ENCODE measurements at places on chromosomes 5 and 9.

DNA sequence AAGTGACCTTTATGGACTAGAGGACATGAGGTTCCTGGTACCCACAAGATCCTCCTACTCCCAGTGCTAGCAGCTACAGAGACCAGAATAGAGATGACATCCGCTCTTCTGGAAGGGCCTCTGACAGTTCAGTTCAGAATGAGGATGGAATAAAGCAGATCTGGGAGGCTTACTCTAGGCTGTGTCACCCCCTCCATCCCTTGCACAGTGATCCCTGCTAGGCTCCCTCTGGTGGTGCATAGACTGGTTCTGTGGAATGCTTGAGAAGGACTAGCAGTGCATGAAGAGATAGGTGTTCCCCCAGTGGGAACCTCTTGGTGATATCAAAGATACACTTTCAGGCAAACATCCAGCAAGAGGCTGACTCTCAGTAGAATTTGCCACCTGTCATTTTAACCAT lies 83.0 kb downstream of the NPR3 start:
- DNase-seq: peak; percentile 52

DNA sequence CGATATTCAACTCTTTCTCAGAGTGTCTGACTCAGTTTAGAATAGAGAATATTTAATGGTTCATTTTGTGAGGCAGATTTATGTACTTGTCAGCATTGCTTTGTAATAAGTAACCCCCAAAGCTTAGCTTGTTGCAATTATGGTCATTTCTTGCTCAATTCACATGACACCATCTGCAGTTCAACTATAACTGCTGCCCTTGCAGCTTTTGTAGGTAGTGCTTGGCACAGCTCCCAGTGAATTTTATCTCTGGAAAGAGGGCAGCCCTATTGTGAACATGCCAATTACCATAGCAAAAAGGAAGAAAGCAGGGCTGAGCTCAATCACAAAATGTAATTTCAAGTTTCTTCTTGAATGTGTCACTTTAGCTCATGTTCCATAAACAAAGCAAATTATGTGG lies 1587.7 kb upstream of the ACO1 start:
- DNase-seq: peak; percentile 8

DNA sequence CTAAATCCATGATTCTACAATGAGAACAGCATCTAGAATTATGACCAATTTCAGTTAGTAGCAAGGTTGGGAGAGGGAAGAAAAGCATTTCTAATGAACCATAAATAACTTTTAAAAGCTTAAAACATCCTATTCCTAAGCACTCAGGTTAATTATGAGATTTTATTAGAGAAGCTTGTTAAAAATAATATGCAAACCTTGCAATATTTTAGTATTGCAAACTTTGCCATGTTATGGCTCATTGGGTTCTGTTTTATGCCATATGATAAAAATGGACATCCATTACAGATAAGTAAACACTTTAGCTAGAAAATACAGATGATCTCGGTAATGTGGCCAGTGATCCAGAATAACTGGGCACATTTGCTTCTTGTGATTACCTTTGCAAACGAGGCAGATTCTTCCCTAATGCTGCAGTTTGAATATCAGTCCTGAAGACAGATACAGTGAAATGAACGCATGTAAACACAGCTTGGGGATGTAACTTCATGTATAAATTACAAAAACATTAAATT lies 447.0 kb downstream of the PLK2 start:
- no peak for DNase-seq

- peak; percentile 74 for DNase-seq
Observed at GRCh38 chr5:122415030-122415800, 103.2 kb downstream of the SNCAIP start.

DNA sequence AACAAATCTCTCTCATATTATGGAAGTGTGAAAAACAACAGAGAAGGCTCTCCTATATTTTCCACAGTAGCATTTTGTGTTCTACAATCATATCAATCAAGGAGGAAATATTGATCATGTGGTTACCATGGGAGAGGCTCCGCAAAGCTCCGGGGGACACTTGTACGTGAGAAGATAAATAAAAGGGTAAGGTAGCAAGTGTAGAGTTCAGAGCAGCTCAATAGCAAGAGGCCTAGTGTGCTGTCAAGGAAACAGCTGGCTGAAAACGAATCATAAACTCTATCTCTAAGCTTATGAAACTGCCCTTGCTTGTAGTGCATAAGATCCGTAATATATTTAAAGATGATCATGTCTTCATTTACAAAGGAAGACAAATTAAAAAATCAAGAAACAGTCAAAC lies 57.5 kb downstream of the CDH18 start:
- no peak for DNase-seq

GRCh38 chr9:18544456-18544855 lies 70.5 kb downstream of the ADAMTSL1 start:
- DNase-seq: peak; percentile 23

DNA sequence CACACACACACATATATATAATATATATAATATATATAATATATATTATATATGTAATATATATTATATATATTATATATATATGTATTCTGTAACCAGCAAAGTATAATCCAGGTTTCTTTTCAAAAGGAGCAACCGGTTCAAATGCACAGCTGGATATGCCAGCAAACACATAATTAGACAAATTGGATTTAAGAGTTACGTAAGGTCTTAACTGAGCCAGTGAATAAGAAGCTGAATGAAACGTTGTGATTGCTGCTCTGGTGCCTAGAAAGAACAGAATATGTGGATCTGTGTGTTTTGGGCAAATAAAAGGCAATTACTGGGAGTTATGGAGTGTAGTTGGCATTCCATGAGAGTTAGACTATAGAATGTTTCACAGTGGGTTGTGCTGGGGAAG lies 178.1 kb downstream of the SLF1 start:
- DNase-seq: no peak

GRCh38 chr5:56155992-56156584 lies 77.0 kb downstream of the ANKRD55 start:
- no peak for DNase-seq

GRCh38 chr9:93636667-93637066 lies 60.3 kb downstream of the PHF2 start:
- no peak for DNase-seq

DNA sequence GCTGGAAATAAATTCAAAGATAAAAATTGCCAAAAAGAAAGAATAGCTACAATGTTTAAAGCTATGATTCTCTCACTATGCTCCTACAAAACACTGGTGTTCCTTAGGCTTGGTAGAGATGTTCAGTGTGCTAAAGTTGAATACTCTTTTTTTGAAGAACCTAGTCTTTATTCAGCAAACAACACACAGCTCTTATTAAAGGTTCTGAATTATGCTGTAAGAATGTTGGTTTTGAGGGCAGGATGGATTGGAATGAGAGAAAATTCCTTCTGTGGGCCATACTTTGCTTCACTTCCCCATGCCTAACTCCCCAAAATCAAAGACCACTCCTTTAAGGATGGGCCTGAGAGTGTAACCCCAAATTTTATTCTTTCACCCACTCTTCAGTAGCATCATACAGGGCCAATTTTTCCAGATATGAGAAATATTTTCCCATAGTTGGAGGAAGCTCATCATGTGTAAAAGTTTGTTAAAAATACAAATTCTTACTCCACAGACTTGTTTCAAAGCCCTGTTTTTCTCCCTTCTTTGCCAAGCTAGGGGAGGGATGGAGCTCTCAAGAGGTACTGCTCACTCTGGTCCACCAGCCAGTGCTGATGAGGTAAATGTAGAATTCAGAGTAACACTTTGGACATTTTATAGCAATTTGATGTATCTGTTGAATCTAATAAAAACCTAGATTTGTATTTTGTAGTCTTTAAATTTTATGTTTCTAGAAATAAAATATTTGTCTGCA lies 99.3 kb downstream of the GDNF start:
- DNase-seq: peak; percentile 77

DNA sequence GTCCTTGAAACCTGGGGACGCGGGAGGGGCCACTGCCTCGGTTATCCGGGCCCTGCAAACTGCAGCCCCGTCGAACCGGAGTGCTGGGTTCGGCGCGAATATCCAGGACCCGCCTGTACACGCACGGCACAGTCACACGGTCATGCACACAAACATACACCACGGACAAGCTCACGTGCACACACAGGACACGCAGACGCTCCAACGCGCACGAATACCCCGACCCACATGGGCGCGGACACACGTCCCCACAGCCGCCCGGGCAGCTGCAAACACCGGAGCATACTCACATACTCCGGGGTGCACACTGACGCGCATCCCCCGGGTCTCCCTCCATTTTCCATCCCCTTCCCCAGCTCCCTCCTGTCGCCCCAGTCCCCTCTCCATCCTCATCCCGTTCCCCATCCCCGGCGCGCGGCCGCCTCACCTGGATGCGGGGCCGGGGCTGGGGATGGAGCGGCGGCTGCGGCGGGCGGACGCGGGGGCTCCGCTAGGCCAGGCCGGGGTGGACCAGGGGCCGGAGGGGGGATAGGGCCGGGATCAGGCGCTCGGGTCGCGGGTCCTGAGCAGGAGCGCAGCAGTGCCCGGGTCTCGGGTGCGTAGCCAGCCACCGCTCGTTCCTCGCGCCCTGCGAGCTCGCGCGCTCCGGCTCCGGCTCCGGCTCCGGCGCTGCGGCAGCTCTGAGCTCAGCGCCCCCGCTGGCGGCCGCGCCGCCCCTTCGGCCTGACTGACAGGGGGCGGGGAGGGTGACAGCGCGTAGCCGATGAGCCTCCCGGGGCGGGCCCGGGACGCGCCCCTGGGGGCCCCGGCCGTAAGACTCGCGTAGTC lies at the start of the genes EIF4E1B and SNCB:
TSS of gene EIF4E1B (plus strand) at position 823 of the 828 bp plus-strand sequence. CDS start 12,113 bp downstream, outside the sequence.
TSS of gene SNCB (minus strand) at position 682 of the 828 bp plus-strand sequence. CDS start 880 bp downstream, outside the sequence.
- peak; percentile 25 for DNase-seq

DNA sequence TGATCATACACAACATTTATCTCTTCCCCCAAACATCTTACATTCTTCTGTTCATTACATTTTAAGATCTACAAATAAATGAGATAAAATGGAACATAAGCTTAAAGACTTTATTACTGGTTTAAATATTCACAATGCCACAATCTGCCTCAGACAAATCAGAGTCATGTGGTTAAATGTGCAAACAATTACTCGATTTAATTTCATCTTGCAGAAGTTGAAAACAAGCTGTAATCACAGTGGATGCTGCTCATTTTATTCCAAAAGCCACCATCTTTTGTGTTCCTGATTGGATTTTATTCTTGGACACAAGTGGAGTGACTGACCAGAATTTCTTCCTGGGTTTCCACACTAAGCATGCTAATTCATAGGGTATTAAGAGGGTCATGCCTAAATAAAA lies 33.2 kb downstream of the SPOCK1 start:
- no peak for DNase-seq

DNA sequence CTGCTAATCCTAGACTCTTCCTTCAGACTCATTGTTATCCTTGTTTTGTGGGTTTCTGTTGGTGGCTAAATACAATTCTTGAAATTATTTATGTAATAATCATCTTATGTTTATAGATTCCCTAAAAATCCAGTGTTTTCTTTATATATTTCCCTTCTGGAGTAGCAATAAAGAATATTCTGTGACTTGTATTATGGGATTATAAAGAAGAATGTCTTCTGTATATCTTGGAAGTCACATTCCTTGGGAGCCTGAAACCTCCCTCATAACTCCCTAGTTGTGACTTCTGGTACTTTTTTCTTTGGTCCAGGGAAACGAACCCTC lies 356.1 kb downstream of the TMEM167A start:
- DNase-seq: no peak

DNA sequence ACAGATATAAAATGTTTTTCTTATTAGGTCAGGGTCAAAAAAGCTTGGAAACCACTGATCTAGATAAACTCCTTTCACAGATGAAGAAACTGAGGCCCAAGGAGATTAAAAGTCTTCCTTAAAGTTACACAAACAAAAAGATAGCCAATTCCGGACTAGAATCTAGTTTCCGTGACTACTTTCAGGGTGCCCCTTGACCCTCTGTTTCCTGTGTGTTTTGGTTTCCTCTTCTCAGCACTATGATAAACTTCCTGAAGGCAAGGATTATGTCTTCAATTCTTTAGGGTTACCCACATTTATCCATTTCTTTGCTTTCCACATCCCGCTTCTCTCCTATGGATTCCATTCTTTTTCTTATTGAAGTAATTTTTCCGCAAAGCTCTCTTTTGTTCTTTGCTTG lies 83.1 kb downstream of the ADAMTS12 start:
- DNase-seq: no peak
